ENCODE measurements at places on chromosomes 1 and 21. TPM values are rescaled to one million over a fixed set of nuclear protein-coding genes. Genes with fewer than 3 reads are reported as not detected.

The CFAP45 gene
- 0.80 TPM for total RNA-seq

The OR2T29 gene
- total RNA-seq = not detected

DNA sequence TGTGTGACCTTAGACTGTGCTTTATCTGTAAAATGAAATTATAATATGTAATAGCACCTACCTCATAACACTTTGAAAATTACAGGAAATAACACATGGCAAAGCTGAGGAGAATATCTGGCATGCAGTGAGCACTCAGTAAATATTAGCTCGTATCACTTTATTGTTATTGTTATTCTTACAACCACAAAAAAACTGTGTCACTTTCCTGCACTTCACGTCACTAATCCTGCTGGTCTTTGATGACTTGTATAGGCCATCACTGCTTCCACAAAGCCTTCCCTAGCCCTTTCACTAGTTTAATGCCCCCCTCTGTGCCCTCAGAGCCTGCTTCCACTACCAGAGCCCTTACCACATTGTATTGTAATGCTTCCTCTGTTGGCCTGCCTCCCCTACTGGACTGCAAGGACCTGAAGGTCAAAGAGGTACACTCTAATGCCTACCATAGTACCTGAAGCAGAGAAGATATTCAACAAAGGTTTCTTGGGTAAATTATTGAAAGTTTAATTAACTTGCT, 231.6 kb downstream of the NFIA start:
- no peak for DNase-seq

The ZBTB8A gene
- 6.6 TPM for total RNA-seq

GRCh38 chr1:2074944-2075740, 24.9 kb downstream of the PRKCZ start:
- DNase-seq = no peak

- no peak for DNase-seq
Observed at GRCh38 chr1:86733340-86733739, 29.0 kb downstream of the SH3GLB1 start.

DNA sequence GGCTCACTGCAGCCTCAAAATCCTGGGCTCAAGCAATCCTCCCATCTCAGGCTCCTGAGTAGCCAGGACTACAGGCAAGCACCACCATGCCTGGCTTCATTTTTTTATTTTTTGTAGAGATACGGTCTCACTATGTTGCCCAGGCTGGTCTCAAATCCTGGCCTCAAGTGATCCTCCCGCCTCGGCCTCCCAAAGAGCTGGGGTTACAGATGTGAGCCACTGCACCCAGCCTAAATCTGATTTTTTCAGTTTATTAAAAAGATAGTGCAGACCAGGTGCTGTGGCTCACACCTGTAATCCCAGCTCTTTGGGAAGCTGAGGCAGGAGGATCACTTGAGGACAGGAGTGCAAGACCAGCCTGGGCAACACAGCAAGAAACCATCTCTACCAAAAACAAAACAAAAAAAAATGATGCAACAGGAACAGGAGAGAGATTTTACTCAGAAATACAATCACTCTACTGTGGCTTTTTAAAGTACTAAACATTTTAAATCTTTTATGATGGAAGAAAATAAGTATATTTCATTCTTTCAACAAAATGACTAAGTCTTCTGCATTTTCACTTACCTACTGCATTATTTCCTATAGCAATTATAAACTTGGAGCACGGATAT, 1.9 kb downstream of the PSMG1 start:
- no peak for DNase-seq

- DNase-seq = no peak
Observed at GRCh38 chr21:29218749-29219148, 80.0 kb upstream of the BACH1 start.

The TDRD5 gene
- total RNA-seq = 5.7 TPM

- DNase-seq = no peak
Observed at GRCh38 chr1:156407344-156407743, 38.3 kb downstream of the RHBG start.

DNA sequence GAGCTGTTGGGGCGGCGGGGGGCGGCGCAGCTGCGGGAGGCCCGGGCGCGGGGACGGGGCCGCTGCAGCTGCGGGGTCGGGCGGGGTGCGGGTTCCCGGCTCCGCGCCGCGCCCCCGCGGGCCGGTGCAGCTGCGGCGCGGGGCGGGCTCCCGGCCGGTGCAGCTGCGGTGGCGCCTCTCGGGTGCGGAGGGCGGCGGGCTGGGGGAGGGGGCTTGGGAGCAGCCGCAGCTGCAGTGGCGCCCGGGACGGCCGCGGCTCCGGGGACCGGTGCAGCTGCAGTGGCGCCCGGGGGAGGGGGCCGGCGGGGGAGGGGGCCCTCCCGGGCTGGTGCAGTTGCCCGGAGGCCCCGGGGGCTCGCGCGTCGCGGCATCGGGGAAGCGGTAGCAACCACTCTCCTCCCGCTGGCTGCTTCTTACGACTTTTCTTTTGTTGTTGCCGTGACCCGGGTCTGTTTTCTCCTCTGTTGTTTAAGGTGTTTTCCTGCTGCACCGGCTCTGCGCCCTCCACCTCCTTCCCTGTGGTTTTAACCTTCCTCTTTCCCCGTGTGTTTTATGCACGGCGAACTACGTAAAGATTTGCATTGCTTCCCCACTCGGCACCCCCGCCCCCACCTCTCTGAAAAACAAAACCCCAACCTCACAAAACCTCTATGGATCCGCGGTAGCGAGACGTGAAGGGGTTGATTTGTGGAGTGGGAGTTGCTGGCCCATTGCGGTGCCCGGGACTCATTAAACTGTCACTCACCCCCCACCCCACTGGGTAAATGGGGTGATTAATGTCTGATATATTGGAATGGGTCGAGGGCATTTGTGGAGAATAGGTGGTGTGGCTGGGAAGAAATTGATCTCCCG, 1.7 kb upstream of the ZBTB18 start:
- no peak for DNase-seq

The C4BPB gene
- total RNA-seq = 3.1 TPM

The LCE1F gene
- total RNA-seq = not detected

The SPRR4 gene
- total RNA-seq = not detected

DNA sequence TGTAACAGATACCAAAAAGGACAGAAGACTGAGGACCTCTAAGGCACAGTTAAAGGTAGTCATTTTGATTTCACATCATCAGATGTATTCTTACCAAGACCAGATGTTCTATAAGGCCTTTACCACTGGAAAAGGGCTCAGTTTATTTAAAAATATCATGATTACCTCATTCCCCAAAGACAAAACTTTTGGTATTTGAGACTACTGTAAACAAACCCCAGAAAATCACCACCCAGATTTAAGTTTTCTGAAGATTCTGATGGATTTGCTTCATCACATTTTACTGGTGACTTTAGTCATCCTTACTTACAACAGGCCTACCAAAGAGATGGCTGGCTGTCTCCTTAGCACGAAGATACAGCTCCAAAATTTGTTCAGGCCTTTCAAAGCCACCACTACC, 8.3 kb downstream of the ENAH start:
- no peak for DNase-seq

DNA sequence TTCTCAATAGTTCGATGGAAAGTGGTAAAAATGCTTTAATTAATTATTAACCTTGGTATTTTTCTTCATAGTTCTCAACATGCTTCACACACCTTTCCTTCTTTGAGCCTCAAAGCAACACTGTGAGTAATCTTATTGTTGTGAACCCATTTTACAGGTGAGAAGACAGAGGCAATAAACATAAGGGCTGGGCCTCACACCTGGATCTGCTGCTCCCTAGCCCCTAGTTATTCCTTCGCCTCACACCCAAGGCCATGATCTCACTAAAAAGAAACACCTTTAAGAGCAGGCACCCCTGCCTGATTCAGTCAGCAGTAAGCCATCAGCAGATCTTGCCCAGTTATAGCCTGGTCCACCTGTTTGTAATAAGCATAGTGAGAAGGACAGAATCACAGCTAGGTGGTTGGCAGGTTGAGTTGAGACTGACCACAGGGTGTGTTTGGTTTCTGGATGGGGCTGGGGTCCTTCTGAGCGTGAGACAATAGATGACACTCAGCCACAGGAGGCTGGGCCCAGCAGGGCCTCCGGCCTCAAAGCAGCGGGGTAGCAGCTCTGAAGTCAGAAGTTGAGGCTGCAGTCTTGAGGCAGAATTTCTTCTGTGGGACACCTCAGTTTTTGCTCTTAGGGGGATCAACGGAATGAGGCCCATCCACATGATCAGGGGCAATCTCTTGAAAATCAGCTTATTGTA, 203.9 kb downstream of the RHOU start:
- DNase-seq = no peak

The MYBPH gene
- total RNA-seq = not detected

The EXTL1 gene
- 2.8 TPM for total RNA-seq

The ST6GALNAC3 gene
- 4.1 TPM for total RNA-seq

The VSIG8 gene
- total RNA-seq = 0.15 TPM

The RGS8 gene
- total RNA-seq = not detected

The HSD3B1 gene
- total RNA-seq = not detected

- DNase-seq = no peak
Observed at GRCh38 chr1:245437369-245438062, 282.7 kb downstream of the KIF26B start.

The KCND3 gene
- total RNA-seq = 5.9 TPM

The GJB3 gene
- not detected for total RNA-seq

The TFF3 gene
- total RNA-seq = 0.96 TPM
